Mesenchymal stem cell (in vitro differentiated cells and primary cell): ENCODE measurements at places on chromosomes 1 and 21.

- DNase-seq, result peak; percentile 97
Measured at GRCh38 chr1:234987415-234988154, 141.1 kb downstream of the TOMM20 start.

DNA sequence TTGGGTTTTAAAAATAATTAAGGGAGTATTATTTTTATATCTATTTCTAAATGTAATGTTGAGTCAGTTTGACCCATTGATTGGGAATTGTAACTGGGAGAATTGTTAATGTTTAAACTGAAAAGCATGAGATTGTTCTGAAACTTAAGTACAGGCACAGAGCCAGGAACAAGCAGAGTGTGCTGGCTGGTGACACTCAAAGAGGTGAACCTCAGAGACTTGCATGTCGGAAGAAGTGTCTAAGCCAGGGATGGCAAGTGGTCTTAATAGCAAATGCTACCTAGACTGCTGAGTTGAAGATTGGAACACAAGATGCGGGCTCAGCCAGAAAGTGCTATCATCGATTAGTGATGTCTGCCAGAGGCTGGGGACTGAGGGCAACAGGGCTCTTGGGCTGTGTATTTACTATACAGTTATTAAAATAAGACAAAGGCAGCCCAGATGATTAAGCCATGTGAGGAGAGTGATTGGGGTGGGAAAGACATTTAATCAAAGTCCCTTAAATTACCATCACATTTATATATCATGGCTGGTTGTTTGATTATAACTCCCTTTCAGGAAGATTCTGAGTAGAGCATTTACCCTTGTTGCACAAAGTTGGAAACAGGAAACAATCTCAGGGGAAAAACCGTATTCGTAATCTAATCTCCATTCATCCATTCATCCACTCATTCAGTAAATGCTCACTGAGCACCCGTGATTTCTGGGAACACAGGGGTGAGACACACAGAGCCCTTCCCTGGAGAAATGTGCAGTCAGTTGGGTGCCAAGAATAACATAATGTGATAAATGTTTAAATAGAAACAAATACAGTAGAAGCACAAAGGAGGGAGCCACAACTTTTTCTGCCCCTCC lies 42.8 kb downstream of the C8A start:
- DNase-seq, result no peak

- DNase-seq, result no peak
Measured at GRCh38 chr21:23452384-23453083, 2154.7 kb downstream of the MRPL39 start.

DNA sequence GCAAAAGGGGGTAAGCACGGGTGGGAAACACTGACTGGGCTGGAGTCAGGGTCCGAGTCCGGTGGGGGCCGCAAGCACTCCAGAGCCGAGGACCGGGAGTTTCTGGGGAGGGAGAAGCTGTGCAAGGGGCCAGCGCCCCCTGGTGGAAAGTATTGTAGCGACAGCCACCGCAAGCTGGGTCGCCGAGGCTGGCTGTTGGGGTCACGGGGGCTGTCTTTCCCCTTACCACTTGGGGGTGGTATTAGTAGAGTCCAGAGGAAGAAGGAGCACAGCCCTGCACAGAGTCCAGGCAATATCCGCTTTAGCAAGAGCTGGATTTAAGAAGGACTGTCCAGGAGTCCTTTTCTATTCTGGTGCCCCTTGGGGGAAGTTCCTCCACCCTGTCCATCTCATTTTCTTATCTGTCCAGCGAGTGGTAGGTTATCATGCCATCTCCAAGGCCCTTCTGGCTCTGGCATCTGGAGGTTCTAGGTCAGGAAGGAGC lies 17.9 kb upstream of the ETV3 start:
- DNase-seq, result peak; percentile 70

DNA sequence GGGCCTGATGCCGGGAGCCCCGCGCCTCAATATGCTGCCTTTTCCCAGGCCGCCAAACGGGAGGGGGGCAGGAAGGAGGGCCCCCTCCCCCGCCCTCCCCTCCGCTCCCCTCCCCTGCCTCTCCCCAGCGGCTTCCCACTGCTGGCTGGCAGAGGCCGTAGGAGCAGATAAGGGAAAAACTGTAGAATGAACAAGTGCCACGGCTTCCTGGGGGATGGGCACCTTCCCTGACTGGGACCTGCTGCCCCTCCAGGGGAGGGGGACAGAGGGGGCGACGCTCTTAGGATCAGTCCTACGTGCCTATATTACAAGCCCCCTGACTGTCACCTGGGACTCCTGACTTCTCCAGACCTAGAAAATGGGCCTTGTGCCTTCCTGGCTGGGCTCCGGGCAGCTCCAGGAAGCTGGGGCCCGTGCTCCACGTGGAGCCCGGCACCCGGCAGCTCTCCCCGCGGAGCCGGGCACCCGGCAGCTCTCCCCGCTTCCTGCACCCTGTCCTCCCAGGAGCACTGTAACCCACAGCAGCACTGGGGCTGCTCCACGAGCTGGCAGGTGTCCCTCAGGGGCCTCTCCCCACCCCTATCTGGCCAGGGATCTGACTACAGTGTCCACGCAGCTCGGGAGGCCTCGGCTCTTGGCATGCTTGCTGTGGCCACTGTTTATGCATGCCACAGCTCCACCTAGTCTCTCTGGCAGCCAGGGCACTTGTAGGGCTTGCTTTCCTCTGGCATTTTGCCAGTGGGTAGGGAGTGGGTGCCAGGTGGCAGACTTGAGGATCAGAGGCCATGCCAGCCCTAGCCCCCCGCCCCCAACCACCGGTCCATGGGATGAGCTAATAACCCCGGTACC lies 674 bp upstream of the HES5 start:
- DNase-seq, result no peak

GRCh38 chr1:185938396-185938795 lies 204.2 kb downstream of the HMCN1 start:
- DNase-seq, result no peak

DNA sequence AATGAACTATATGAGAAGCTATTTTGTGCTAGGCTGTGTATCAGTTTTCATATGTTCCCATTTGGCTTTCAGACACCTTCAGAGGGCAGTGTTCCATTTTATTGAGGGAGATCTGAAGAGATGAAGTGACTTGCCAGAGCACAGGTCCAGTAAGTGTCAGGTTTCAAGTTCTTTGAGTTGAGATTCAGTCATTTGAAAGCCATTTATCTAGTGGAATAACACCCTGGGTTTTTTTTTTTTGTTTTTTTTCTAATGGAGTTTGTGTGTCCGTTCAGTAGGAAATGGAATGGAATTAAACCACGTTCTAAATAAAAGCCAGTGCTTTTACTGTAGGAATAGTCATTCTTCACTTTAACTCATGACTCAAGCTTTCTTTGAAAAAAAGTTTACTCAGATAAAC lies 652.9 kb upstream of the USP24 start:
- DNase-seq, result peak; percentile 26

- no peak for DNase-seq
Measured at GRCh38 chr1:234526922-234527321, 47.9 kb upstream of the TARBP1 start.

- DNase-seq, result peak; percentile 3
Measured at GRCh38 chr1:232837087-232837486, 31.9 kb downstream of the MAP10 start.

DNA sequence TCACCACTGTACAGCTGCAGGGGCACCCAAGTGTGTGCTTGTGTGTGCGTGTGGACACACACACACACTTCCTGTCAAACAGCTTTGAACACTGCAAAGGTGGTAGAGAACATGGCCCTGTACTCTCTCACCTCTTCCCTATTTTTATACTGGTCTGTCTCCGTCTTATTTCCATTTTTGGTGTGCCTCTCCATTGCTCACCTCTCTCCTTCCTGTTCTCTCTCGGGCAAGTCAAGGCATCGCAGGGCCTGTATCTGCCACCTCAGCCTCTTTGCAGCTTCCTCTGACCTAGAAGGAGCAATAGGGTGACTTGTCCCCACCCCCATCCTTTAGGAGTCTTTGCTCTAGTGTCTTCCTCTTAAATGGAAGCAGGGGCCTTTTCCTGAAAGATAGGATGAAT lies 2.2 kb downstream of the SMCP start:
- DNase-seq, result no peak

- no peak for DNase-seq
Measured at GRCh38 chr1:114803001-114803400, 22.5 kb upstream of the SIKE1 start.

GRCh38 chr1:20466273-20466672 lies 19.7 kb downstream of the CAMK2N1 start:
- no peak for DNase-seq

DNA sequence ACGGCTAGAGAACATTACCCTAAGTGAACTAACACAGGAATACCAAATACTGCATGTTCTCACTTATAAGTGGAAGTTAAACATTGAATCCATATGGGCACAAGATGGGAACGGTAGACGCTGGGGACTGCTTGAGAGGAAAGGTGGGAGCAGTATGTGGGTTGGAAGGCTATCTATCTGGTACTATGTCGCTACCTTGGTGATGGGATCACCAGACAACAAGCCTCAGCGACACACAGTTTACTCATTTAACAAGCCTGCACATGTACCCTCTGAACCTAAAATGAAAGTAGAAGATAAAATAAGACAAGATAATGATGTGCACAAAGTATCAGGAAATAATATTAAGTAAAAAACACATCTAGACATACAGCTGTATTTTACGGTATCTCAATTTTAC lies 819 bp downstream of the PYHIN1 start:
- no peak for DNase-seq

DNA sequence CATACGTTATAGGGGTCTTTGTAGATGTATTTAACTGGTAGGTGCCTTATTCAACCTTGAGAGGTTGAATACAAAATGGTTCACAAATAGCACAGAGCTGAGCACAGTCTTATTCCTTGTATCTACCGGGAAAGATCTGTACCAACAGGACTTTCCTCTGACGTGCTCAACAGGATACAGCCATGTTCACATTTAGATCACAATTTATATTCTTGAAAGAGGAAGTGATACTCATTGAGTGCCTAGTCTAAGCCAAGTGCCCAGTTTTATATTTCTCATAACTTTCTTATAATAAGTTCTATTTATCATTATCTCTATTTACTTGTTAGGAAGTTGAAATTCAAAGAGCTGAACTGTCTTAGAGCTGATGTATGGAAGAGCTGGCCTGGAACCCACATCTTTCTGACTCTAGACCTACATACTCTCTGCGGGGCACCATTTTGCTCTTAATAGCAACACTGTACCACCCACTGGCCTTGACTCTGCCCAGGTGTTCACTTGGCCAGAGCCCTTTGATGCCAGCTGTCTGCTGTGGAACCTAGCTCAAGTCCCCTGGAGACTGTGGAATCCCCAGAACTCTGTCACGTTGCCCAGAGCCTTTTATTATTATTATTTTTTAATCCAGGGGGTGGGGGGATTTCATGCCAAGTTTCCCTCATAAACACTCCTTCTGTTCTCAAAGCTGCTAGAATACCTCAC lies 156.2 kb downstream of the TPR start:
- no peak for DNase-seq

DNA sequence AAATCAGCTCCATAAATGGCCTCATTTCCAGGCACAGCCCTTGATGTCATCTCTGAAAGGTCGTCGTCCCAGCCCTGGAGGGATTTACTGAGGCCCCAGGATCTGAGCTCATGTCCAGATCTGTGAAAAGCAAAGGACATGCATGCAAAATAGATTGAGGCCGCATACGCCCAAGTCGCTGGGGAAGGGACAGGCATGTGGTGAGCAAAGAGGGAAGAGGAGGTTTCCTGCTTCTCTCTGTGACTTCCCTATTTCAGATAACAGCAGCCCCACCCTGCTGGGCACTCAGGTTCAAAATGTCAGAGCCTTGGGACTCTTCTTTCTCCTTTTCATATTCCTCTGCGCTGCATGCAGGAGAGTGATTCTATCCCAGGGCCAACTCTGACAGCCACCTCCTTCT lies 197.2 kb downstream of the ADSS2 start:
- no peak for DNase-seq

GRCh38 chr1:81231729-81232038 lies 569.0 kb upstream of the ADGRL2 start:
- DNase-seq, result peak; percentile 8

GRCh38 chr21:45454926-45455673 lies 50.1 kb downstream of the COL18A1 start:
- DNase-seq, result no peak

DNA sequence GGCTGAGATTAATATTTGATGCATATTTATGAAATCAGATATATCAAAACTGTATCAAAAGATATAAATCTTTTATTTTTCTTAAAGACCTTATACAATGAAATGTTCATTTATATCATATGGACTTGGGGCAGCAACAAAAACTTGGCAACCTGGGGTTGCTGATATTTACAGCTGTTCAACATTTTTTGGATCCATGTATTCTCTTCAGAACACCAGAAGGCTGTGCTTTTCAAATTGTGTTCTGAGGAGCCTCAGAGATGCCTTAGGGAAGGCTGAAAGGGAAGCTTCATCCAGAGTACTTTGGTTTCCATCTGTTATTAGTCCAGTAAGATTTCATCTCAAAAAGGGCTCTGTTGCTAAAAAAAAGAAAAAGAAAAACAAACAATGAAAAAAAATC lies 94.8 kb downstream of the DISC1 start:
- no peak for DNase-seq

GRCh38 chr1:215156232-215156631 lies 73.7 kb downstream of the KCNK2 start:
- peak; percentile 3 for DNase-seq

- DNase-seq, result no peak
Measured at GRCh38 chr1:169072945-169073725, 33.4 kb upstream of the ATP1B1 start.

DNA sequence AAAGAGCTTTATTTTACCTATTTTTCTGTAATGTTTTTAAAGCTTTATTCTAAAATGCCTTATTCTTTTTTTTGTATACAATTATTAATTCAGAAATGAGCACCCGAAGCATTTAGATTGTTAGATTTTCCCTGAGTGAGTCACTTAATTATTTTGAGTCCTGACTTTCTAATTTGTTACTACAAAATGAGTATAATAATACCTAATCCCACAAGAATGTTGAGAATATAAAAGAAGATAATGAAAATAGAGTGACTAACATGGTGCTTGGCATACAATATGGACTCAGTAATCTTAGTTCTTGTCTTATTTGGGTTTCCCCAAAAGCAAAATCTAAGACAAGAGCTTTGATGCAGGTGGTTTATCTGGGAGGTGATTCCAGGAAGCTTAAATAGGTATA lies 142.2 kb downstream of the LHX8 start:
- DNase-seq, result no peak

DNA sequence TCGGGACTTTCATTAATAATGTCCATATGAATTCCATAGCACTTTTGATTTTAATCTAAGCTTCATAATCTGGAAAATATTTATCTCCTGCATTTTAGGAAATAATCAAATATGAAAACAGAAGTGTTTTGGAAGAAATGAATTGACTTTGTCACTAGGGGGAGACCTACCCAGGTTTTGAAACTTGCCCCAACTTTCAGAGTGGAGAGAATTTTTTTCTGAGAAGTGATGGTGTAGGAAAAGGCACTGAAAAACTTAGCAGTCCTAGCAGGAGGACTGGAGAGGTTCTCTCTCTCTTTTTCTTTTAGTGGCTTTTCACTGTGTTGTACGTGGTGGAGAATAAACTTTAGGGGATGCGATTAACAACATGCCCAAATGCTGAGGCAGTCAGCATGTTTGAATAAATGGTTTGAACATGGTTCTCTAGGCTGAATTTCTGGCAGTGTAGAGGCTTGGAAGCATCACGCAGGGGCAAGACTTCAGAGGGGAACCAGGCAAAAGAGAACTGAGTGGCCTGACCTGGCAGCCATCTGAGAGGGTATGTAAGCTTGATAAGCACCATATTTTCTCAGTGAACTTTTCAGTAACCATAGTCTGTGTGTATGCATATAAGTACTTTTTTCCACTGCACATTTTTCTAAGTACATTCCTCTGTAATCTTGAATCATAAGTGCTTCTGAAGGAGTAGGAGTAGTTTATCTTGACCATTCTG lies 68.3 kb upstream of the NEK7 start:
- DNase-seq, result peak; percentile 60

GRCh38 chr21:18157406-18157805 lies 87.2 kb upstream of the CHODL start:
- no peak for DNase-seq

- no peak for DNase-seq
Measured at GRCh38 chr1:3630914-3631313, 6.1 kb downstream of the TPRG1L start.
